Left lung (tissue), 14 donors: ENCODE measurements at places on chromosomes 4 and X. TPM values are rescaled to one million over a fixed set of nuclear protein-coding genes. Genes with fewer than 3 reads are reported as not detected.

WWC2 gene
- total RNA-seq = 55.4 TPM

DNA sequence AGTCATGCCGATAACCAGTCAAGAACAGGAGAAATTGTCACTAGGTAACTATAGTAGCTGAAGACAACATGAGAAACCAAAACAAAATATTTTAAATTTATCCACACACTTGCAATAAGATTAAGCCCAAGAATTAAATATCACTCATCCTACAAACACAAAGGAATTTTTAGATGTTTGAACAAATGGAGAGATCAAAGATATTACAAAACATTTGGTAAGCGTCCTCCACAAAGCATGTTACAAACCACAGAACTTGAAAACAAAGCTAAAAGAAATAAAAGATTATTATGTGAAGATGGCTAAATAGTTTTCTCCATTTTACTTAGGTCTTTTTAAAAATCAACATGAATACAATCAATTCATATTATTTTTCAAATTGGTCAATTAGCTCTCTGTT is 631.9 kb upstream of the INTU start:
- DNase-seq = no peak

GNL3L gene
- total RNA-seq = 30.7 TPM

GRCh38 chr4:94615451-94615850 is 142.3 kb upstream of the BMPR1B start:
- DNase-seq = no peak

- DNase-seq = no peak
Measured at GRCh38 chr4:101697266-101697665, 93.3 kb upstream of the BANK1 start.

ADGRL3 gene
- 8.0 TPM for total RNA-seq

POU3F4 gene
- total RNA-seq = not detected

DNA sequence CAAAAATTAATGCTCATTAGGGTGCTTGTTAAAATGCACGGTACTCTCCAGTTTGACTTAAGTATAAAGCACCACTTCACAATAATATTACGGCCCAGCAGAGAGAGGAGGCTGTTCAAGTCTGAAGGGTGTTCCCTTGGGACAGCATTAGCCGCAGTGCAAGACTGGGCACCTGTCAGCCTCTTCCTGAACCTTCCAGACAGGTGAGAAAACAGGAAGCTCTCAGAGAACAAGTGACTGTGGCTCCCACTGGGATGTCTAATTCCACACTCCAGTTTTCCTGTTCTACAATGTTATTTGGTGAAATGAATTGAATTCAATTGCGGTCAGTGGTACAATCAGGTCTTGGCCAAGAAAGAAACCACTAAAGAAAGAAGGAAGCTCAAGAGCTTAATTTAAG is 414.4 kb downstream of the SMARCA1 start:
- DNase-seq = no peak

DNA sequence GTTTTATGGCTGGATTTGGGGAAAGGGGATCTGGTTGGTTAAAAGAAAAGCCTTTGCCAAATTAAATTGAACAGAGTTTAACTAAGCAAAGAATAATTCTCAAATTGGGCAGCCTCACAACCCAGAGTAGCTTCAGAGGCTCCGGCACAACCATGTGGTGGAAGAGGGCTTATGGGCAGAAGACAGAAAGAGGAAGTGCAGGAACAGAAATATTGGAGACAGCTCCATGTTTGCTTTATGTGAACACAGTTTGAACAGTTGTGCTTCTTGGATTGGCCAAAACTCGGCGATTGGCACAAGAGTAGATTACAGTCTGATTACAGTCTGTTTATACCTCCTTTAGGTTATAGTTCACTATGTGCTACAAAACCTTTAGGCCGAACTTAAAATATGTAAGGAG is 562.7 kb downstream of the TRIML1 start:
- no peak for DNase-seq

- peak; percentile 16 for DNase-seq
Measured at GRCh38 chr4:67762086-67762485, 7.9 kb upstream of the GNRHR start.

MGAT4D gene
- not detected for total RNA-seq

DNA sequence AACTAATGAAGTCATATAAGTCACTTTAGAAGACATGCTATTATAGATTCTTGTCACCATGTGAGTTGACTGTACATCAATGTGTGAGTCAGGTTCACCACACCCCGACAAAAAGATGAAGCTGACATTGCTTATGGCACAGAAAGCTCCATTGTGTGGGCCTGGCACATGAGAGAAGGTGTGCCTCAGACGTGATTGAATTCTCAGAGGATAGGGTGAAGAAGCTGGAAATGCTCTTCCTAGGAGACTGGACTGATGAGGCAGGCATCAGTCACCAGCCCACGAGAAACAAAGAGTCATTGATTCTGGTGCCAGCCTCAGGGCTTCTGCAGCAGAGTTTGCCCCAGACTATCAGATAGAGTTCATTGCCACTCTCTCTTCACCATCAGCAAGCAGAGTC is 35.9 kb upstream of the LRAT start:
- no peak for DNase-seq

GRCh38 chrX:1477801-1478458 is 25.2 kb upstream of the ASMTL start:
- DNase-seq = no peak

- DNase-seq = no peak
Measured at GRCh38 chrX:10235851-10236250, 79.1 kb downstream of the CLCN4 start.

MTNR1A gene
- total RNA-seq = not detected

NEUROG2 gene
- total RNA-seq = not detected

APELA gene
- total RNA-seq = 0.18 TPM

GRCh38 chrX:1465286-1466231 is 12.8 kb upstream of the ASMTL start:
- no peak for DNase-seq

DNA sequence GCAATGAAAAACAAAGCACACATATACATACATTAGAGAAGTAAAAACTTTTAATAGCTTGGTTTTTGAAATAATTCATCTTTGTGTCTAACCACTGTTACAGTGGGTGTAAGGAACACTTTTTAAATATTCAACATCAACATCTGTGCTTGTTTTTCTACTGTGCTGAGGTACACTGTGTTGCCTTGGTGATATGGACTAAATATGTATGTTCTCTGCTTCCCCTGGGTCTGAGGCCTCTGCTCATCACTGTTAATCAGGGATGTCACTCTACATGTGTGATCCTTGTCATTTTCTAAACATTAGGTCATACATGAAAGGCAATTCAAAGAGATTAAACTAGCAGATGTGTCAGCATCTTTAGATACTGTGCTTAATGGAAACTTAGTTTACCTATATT is 10.9 kb downstream of the MCTS1 start:
- no peak for DNase-seq

- DNase-seq = no peak
Measured at GRCh38 chr4:70544279-70544868, 26.0 kb downstream of the AMTN start.

HERC5 gene
- 5.5 TPM for total RNA-seq

GRCh38 chr4:30903502-30904214 is 183.5 kb downstream of the PCDH7 start:
- DNase-seq = no peak

DNA sequence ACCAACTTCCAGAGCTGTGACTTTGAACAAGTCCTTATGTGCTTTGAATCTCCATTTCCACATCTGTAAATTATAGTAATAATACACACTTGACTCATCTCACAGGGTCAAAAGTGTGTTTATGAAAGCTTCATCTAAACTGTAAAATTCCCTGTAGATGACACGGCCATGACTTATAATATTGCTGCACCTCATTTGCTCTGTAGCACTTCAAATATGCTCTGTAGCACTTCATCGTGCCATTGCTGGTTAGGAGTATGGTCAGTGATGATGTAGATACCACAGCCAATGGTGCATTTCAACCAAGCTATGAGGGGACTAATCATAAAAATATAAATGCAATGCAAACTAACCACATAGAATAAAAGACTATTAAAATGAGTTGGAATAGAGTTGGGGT is 318.6 kb downstream of the ANK2 start:
- DNase-seq = no peak

- no peak for DNase-seq
Measured at GRCh38 chr4:156606554-156607477, 364.8 kb downstream of the PDGFC start.

- DNase-seq = no peak
Measured at GRCh38 chr4:174036576-174036975, 246.9 kb downstream of the FBXO8 start.

DNA sequence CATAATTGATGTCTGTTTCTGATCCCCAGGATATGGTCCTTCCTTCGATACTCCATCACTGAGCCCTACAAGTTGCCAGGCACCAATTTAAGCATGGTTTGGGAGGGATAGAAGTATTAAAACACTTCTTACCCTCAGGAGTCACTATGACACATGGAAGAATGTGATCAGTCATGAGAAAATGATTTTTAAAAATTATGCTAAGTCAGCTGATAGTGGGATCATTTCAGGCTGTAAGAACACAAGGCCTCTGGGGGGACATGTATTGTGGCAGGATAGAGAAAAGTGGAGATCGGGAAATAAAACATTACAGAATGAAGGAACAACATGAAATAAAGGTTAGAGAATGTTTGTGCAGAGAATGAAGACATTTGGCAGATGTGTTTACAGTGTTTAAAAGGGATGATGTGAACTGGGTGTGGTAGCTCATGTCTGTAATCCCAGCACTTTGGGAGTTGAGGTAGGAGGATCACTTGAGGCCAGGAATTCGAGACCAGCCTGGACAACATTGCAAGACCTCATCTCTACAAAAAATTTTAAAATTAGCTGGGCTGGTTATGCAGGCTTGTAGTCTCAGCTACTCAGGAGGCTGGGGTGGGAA is 64.0 kb downstream of the ELOVL6 start:
- no peak for DNase-seq

DNA sequence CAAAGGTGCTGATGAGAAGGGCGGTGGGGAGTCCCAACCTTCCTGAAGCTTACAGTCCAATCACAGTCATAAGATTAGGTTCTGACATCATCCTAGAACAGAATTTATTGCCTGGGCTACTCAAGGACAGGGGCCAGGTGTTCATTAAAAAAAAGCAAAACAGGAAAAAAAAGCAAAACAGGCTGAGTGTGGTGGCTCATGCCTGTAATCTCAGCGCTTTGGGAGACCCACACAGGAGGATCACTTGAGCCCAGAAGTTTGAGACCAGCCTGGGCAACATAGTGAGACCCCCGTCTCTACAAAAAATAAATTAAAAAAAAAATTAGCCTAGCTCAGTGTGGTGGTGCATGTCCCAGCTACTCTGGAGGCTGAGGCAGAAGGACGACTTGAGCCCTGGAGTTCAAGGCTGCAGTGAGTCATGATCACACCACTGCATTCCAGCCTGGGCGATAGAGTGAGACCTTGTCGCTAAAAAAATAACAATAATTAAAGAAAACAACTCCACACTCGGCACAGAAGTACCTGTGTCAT is 3.0 kb downstream of the RAB9A start:
- DNase-seq = no peak

ASB12 gene
- total RNA-seq = not detected

DNA sequence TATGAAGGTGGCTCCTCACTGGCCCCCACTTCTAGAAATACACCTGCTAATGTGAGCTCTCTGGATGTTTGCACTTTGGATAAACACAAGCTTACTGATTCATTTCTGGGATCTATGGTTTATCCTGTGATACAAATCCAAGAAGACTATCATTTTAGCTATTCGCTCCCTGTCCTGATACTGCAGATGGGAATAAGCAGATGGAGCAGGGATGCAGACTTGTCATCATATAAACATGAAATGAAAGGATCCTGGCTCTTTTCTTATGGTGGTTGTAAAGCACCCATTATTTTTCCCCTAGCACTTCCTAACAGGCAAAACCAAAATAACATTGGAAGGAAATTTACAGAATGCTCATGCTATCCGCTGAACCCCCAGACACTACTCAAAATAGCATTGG is 162.9 kb upstream of the NOCT start:
- no peak for DNase-seq

DNA sequence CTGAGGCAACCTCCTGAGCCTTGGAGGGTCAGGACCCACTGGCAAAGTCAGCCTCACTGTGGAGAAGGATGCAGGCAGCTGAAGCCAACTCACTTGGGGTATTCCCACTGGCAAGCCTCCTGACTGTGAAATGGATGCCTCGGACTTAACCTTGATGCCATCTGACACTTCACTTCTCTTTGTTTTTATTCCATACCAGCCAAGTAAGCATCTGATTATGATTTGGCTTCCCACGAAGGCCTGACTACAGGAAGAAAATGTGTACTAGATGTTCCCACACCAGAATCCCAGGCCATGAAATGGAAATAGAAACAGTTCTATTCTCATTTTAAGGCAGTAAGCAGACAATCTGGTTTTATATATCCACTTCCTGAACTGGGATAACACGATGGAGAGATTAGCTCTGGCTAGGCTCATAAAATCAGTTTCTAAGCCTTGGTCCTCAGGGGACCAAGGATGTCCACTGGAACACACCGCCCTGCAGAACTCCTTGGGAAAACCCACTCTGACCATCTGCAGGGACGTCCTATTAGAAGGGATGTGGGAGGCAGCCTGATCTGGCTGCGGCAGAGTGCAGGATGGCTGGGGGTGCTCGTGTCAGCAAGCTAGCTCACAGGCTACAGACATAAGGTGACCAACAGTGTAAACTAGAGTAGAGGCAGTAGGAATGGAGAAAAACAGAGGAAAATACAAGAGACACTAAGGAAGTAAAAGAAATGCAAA is 89.3 kb downstream of the TSPAN5 start:
- no peak for DNase-seq

ARSJ gene
- total RNA-seq = 23.6 TPM

DNA sequence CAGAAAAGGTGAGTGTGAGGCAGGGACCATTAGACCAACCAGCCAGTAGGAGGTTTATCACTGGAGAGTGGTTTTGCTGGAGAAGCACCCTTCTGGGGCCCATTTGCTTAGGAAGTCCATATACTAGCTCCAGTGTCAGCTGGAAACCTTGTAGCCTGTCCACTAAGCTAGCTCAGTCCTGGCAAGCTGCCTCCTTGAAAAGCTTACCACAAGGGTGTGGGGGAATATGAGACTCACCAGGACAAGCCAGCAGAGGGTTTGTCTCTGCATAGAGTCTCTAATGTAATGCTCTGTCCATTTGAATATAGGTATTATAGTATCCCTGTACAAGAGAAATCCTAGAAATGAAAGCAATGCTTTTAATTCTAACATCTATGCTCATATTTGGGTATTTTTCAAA is 86.3 kb downstream of the FBXL5 start:
- no peak for DNase-seq

DNA sequence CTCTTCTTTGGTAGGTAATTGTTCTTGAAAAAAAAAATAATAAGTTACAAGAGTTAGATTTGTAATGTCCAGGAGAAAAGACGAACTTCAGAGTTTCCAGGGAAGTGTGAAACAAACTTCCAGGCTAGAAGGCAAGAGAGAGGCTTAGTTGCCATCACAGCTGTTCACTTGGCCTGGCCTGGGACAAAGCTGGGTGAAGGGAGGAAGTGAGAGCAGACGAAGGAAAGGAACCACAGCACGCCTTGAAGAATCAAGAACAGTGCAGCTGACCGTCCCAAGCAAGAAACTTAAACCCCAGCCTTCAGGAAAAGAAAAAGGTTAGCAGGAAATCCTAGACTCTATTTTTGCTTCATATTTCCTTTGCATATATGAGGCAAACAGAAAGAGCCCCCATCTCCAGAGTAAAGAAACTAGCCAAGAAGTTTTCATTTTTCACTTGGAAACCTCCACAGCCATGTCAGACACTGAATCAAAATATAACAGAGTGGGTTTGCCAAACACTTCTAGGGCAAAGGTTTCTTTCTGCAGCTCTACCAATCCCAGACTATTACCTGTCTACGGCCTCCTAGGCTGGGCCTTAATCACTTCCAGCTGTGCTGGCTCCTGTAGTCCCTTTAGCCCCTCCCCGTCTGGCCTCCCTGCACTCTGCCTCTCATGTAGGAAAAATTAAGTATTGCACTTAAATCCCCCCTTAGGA is 209.6 kb downstream of the SPATA18 start:
- DNase-seq = no peak
